ENCODE measurements at places on chromosomes 7 and 10. TPM values are rescaled to one million over a fixed set of nuclear protein-coding genes. Genes with fewer than 3 reads are reported as not detected.

GRCh38 chr10:96596422-96597407 lies 9.9 kb upstream of the TM9SF3 start:
- H3K27me3 ChIP-seq: no peaks in the 10 kb centered on the region
- no peak overlapping the region for H3K27ac ChIP-seq
- no peak overlapping the region for H3K4me3 ChIP-seq
- no peak for DNase-seq

GRCh38 chr7:32910195-32910594 lies 18.6 kb upstream of the KBTBD2 start:
- H3K4me3 ChIP-seq: no peak overlapping the region
- peaks cover 4% of the 10 kb centered on the region for H3K4me1 ChIP-seq
- no peak for DNase-seq
- H3K27me3 ChIP-seq: no peaks in the 10 kb centered on the region
- peaks cover 8% of the 10 kb centered on the region for H3K36me3 ChIP-seq

- no peaks in the 10 kb centered on the region for H3K4me1 ChIP-seq
- no peak overlapping the region for H3K4me3 ChIP-seq
- H3K27me3 ChIP-seq: no peaks in the 10 kb centered on the region
- DNase-seq: peak; percentile 30
These were observed 171.0 kb downstream of the PTPN20 start for GRCh38 chr10:47082055-47082784.

Gene C10orf143
- 0.11 TPM for total RNA-seq

Gene HOXA9
- total RNA-seq: not detected

Gene LRRC27
- 2.0 TPM for total RNA-seq
